PC-9 (cell line): ENCODE measurements at places on chromosomes 2 and 18. TPM values are rescaled to one million over a fixed set of nuclear protein-coding genes. Genes with fewer than 3 reads are reported as not detected.

The SERPINB2 gene
- 0.73 TPM in 1 of 2 replicates, not detected in the other for total RNA-seq

The SIX2 gene
- 10.2 and 11.9 TPM in 2 replicates for total RNA-seq

The VWA3B gene
- not detected in 2 replicates for total RNA-seq

The USP40 gene
- total RNA-seq, result 116 and 127 TPM in 2 replicates

The BOLL gene
- not detected in 2 replicates for total RNA-seq

The IL36A gene
- not detected in 2 replicates for total RNA-seq

The FBLN7 gene
- total RNA-seq, result 0.70 and 1.6 TPM in 2 replicates

The GPR155 gene
- 0.18 and 0.79 TPM in 2 replicates for total RNA-seq

The NEB gene
- total RNA-seq, result 0.15 TPM in 1 of 2 replicates, not detected in the other

The ABCG8 gene
- not detected in 2 replicates for total RNA-seq

The RAPGEF4 gene
- 0.53 TPM in 1 of 2 replicates, not detected in the other for total RNA-seq

The CCT4 gene
- total RNA-seq, result 265 and 350 TPM in 2 replicates
